Skeletal muscle cell (primary cell): ENCODE measurements at places on chromosomes 2 and 18.

- DNase-seq = no peak
Measured at GRCh38 chr2:108228537-108228936, 11.2 kb upstream of the SULT1C3 start.

- no peak for DNase-seq
Measured at GRCh38 chr2:217142649-217143266, 282.9 kb upstream of the TNP1 start.

- no peak for DNase-seq
Measured at GRCh38 chr18:10059610-10060468, 146.0 kb downstream of the VAPA start.

GRCh38 chr2:222448748-222449181 is 24.4 kb downstream of the SGPP2 start:
- DNase-seq = peak; percentile 43

DNA sequence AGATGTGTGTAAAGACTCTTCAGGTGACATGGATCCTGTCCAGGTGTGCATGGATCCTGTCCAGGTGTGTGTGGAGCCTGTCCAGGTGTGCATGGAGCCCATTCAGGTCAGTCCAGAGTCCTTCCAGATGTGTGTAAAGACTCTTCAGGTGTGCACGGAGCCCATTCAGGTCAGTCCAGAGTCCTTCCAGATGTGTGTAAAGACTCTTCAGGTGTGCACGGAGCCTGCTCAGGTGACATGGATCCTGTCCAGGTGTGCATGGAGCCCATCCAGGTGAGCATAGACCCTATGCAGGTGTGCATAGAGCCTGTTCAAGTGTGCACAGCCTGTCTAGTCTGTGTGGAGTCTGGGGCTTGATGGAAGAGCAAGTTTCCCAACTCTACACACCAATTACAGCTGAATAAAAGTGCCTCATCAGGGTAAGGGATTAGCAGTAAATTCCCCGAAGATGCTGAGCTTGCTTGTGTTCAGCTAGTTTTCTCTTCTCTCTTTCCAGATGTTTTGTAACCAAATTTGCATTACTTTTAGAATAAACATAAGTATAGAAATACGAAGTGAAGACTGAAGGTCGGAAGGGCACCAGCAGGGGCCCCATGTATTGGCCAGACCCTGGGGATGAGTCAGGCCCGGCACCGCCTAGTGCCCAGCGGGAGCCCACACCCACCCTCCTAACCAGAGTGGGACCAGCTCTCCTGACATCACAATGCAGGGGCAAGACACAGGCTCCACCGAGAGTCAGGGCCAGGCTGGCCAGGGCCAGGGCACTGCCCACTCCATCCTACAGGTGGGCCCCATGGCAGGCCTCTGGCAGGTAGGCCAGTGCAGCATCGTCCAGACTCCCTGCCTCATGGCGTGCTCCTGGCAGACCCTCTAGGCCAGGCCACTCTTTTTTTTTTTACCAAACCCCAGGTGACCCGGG is 38.6 kb upstream of the GPC1 start:
- DNase-seq = no peak

DNA sequence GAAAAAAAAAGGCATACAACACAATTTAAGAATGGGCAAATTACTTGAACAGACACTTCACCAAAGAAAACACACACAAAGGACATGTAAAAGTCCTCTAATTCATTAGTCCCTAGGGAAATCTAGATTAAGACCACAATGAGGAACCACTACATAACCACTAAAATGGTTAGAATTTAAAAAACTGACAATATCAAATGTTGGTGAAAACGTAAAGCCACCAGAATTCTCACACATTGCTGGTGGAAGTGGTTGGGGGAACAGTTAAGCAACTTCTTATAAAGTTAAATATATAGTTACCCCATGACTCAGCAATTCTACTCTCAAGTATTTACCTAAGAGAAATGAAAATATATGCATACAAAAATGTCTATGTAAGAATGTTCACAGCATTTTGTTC is 11.8 kb downstream of the RTN4 start:
- no peak for DNase-seq

DNA sequence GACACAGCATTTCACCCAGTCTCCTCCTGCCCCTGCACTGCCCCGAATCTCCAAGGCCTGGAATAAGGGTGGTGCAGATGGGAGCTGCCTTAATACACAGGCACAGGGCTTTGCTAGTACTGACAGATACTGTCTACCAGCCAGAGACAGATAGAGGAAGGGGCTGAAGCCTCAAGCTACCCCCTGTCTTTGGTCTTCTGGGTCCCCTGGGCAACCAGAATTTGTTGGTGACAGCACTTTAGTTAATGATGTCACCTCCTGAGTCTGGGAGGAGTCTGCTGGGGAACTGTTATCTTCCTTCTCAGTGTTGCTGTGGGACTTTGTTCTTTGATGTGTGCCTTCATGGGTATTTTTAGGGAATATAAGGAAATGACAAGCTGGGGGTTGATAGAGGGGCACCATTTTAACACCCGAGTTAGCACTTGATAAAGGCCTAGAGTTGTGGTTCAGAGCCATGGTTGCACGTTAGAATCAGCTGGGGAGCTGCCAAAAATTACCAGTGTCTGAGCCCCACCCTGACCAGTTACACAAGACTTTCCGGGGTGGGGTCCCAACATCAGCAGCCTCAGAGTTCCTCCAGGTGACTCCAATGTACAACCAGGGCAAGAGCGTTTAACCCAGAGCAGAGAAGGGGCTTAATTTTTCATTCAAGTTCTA is 136.8 kb downstream of the SMAD7 start:
- DNase-seq = no peak

- peak; percentile 79 for DNase-seq
Measured at GRCh38 chr2:201151127-201151981, 31.6 kb upstream of the CASP10 start.

DNA sequence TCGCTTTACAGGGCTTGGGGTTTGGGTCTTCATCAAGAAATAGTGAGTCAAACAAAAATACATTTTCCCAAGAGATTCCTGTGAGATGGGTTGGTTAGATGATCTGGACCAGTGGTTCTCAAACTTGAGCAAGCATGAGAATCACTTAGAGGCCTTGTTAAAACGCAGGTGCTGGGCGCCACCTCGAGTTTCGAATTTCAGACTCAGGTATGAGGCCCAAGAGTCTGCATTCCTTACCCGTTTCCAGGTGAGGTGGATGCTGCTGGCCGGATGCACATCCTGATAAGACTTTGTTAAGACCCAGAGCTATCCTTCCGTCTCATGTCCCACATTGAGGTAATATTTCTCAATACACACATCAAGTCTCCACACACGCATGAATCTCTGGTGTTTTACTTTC is 707.8 kb upstream of the SALL3 start:
- no peak for DNase-seq

- DNase-seq = no peak
Measured at GRCh38 chr2:8049851-8050571, 631.8 kb upstream of the ID2 start.

DNA sequence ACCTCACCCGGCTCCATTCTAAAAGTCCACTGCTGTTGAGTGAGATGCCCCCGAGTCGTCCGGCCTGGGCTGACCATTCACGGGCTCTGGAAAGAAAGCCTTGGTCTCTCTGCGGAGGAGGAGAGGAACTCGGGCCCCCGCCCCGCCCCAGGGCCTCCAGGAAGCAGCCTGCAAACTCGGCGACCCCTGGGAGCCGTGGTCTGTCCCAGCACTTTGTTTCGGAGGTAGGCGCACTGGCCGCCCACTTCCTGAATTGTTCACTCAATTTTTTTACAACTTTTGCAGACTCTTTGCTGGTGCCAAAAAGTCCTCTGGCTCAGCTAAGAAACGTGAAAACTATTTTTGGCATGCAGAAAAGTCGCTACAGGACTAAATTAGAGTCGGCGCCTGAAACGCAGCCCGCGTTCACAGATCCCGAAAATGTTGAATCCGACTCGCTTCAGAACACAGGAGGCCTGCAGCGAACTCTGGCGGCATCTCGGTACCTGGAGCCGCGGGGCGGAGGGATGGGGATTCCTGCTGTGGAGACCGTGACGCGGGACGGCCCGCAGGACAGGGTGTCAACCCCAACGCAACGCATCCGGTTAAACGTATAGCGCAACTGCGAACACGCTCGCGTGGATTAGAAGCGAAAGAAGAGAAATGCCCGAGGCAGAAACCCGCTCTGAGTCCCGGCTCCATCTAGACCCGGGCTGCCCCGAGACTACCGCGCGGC is 1.5 kb downstream of the PXDN start:
- peak; percentile 86 for DNase-seq

DNA sequence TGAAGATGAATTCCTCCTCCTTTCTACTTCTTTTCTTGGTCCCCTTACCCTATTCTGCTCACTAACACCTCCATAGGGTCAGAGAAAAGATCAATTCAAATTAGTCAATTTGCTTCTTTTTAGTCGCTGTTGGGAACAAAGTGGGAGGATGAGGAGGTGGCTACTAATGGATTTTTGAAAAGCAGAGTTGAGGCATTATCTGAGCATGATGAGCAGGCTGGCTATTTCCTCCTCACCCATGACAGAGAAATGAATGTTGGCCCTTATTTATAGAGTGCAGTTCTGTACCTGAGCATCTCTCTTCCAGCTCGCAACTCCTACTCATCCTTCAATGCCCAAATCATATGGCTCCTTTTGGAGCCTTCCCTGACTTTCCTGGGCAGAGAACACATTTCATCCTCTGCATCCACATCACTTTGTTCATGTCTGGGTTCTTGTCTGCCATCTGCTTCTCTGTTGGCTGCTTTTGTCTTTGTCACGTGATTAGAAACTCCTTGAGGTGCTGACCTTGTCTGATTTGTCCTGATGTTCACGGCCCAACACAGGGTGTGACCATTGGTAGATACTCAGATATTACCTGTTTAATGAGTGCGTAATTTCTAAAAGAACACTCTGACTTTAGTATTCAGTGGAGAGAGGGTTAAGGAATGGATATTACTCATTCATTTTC is 45.9 kb downstream of the CYRIA start:
- no peak for DNase-seq

- no peak for DNase-seq
Measured at GRCh38 chr2:167059173-167059572, 170.9 kb downstream of the XIRP2 start.

DNA sequence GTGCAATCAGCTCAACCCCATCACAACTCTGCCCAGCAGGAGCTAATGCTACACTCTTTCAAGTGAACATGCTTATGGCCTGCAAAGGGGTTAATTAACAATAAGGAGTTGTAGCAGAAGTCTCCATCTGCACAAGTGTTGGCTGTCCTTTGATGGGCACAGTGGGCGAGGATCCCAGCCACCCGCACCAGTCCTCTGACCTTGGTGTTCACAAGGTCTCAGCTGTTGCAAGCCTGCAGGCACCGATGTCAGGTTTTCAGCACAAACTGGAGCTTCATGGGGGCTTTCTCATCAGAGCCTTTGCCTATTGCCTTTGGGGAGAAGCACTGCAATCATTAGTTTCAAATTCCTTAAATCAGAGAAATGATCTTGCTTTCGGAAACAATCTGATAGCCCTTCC is 60.9 kb upstream of the TMEM178A start:
- DNase-seq = no peak

GRCh38 chr18:71116535-71116934 is 827.7 kb downstream of the SOCS6 start:
- no peak for DNase-seq

- DNase-seq = no peak
Measured at GRCh38 chr2:100986157-100986556, 15.9 kb upstream of the RPL31 start.

GRCh38 chr18:79625195-79625923 is 54.2 kb upstream of the CTDP1 start:
- no peak for DNase-seq

DNA sequence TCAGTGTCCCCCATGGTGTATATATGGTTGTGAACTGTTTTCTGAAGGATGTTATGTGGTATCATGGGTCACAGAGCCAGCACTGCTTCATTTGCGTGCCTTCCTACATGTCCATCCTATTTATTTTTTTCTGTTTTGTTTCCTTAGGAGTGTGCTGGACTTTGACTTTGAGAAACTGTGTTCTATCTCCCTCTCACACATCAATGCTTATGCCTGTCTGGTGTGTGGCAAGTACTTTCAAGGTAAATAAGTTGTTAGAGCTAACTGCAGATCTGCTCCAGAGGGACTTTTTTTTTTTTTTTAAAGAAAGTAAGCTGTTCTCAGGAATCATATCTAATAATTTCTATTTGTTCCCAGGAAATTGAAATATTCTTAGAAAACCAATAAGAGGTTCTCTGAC is 5.4 kb downstream of the USP39 start:
- DNase-seq = no peak

GRCh38 chr2:45218931-45219339 is 209.7 kb upstream of the SIX2 start:
- DNase-seq = no peak

GRCh38 chr2:175883586-175884194 is 118.4 kb downstream of the LNPK start:
- no peak for DNase-seq

GRCh38 chr2:30252723-30253701 is 21.7 kb downstream of the LBH start:
- DNase-seq = no peak

- no peak for DNase-seq
Measured at GRCh38 chr2:239040152-239040761, 192.4 kb downstream of the TWIST2 start.

DNA sequence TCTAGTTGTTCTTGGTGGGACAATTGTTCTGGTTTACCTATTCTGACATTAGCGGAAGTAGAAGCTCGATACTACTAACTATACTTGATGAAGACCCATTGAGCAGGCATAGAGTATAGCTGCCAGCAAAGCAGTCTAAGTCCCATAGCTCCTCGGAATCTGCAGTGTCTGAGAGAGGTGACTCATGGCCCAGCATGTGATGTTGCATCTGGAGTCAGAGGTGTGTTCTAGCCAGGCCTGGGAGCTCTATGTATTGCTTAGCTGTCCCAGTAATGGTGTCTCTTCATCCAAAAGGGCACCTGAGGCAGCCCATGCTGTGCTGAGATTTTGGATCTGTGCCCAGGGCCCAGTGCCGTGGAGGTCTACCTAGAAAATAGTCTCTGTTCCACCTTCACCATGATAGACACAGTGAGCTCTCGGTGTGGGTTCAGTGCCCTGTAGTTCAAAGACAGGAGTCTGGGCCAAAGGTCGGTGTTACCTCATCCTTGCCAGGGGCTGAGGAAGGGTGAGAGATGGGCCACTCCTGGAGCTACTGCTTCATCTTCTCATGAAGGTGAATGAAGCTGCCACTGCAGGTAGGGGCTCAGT is 47.3 kb downstream of the MEX3C start:
- peak; percentile 5 for DNase-seq

DNA sequence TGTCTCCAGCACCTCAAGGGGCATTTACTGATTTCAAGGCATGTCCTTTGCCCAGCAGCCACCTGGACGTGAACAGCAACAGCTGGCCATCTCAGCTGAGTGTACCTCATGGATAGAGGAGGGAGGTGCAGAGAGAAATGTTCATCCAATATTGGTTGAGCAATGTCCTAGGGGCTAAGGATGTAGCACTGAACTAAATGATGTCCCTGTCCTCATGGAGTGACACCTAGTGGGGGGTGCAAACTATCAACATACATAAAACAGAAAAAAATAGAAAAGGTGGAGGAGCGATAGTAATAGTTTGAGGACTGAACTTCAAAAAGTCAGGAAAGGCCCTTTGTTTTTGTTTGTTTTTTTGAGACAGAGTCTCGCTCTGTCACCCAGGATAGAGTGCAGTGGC is 4.8 kb upstream of the UGGT1 start:
- DNase-seq = no peak

GRCh38 chr2:111698743-111699554 is 185.0 kb downstream of the ANAPC1 start:
- DNase-seq = peak; percentile 98

- no peak for DNase-seq
Measured at GRCh38 chr2:136131961-136132824, 14.2 kb upstream of the CXCR4 start.

GRCh38 chr2:137865954-137866540 is 98.2 kb upstream of the HNMT start:
- DNase-seq = peak; percentile 0
